ENCODE measurements at places on chromosomes 5 and 9. TPM values are rescaled to one million over a fixed set of nuclear protein-coding genes. Genes with fewer than 3 reads are reported as not detected.

- DNase-seq, result no peak
These were observed 555.4 kb upstream of the CLINT1 start for GRCh38 chr5:158414333-158414762.

GRCh38 chr9:37926737-37927118 is 22.8 kb upstream of the SLC25A51 start:
- DNase-seq, result no peak

DNA sequence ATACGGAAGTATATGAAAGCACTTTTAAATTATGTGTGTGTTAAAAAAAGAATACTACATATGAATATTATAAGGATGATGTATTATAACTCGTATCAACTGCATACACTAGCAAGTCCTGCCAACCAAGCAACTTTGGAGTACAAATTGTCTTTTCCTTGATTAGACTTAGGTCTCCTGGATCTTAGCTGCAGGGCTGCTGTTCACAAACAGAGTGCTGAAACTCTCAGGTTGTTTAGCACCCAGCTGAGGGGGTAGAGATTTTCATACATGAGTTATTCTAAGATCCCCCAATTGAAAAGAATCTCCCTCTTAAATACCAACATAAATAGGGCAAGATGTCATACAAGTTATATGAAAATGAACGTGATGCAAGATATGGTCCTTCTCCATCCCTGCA is 149.8 kb upstream of the TNC start:
- no peak for DNase-seq

GRCh38 chr9:7963026-7963425 is 163.4 kb upstream of the DMAC1 start:
- no peak for DNase-seq

- no peak for DNase-seq
These were observed 199.5 kb upstream of the DMRT1 start for GRCh38 chr9:642014-642413.

SFXN1 gene
- total RNA-seq, result 174 TPM

DNA sequence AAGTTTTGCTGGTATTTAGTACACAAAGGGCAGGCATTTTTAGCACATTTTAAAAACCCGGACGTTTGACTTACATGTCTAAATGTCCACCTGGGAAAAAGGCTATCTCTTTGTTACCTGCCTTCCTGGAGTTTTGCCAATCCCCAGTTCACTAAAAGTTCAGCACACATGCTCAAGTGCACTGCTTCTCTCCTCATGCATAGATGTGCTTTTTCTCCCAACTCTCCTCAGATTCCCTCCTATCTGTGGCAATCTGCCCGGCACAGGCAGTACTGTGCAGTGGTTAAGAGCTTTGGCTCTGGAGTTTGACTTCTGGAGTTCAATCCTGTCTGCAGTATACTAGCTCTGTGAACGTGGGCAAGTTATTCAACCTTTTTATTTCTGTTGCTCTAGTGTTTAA is 8.3 kb upstream of the CCNO start:
- no peak for DNase-seq

GRCh38 chr9:2495221-2496005 is 126.2 kb upstream of the VLDLR start:
- no peak for DNase-seq

DNA sequence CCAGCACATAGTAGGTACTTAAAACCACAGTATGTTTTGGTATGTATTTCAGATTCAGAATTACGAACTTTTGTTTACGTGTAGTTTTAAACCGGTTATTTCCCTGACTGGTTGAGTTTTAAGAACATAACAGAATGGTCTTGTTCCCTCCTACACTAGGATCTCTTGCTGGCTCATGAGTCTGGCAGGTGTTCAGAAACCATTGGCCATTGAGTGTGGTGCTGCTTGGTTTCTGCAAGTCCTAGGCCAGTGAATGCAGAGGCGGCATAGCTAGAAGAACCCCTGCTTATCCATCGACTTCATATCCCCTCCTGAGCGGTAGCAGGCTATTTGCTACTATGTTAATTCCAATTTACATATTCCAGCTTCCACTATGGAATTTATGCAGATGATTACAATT is 65.6 kb downstream of the GPR21 start:
- no peak for DNase-seq

GRCh38 chr5:160385496-160385895 is 14.4 kb downstream of the FAM200C start:
- no peak for DNase-seq

DNA sequence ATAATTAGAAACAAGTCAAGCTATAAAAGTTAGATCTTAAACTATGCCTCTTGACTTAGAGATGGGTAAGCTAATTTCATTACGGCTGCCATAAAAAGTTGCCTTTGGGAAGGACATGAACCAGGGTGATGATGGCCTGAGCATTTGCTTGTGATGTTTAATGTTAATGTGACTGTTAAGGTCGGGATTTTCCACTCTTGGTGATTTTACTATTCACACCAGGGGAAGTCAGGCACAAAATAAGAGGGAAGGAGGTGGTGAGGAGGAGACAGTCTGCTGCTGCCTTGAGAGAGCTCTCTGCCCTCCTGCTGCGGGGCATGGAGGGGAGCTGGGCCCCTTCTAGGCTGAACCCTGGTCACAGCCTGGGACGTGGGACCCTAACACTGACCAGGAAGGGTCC is 34.4 kb downstream of the AHRR start:
- no peak for DNase-seq

DNA sequence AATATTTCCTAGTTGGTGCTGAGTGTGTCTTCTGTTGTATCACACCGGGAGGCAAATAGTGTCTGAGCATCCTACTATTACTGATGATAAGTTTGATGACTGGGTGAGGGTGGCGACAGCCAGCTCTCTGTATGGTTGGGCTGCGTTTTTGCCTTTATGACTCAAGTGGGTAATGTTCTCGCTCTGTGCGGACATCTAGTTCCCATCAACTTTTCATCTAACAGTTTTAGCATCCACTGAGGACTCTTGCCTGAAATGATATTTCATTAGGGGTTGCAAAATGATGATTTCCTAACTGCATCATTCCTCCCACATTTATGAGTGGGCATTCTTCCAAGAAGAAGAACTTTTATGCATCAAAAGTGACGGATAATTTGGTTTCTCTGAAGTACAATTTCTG is 26.5 kb downstream of the HMCN2 start:
- no peak for DNase-seq

Data from activated CD8-positive, alpha-beta memory T cell treated with anti-CD3 and anti-CD28 coated beads, Interleukin-2, amount 10 ng/mL, durations not matched to agents 7 days and 5 days (primary cell).